ENCODE measurements at places on chromosomes 1 and 21.
A peak's percentile ranks its signal among the peaks of the same experiment; 100 is the strongest.

DNA sequence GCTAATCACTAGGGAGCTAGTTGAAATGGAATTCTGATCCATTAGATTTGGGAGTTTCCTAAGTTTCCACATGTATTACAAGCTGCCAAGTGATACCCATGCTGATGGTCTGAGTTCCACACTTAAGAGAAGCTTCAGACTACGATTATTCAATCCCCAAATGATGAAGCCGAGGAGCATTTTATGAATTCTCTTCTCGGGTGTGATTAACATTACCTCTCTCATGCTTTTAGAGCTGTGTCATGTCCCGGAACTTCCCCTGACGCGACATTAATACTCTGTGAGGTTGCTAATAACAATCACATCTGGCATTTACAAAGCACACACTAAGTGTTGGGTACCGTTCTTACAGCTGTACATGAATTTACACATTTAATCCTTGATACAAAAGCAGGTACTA lies 63.0 kb downstream of the KCNJ15 start:
- DNase-seq: no peak

- no peak for DNase-seq
Measured at GRCh38 chr21:43613755-43614638, 45.3 kb downstream of the HSF2BP start.

- no peak for DNase-seq
Measured at GRCh38 chr1:213017447-213018273, 2.0 kb upstream of the ANGEL2 start.

DNA sequence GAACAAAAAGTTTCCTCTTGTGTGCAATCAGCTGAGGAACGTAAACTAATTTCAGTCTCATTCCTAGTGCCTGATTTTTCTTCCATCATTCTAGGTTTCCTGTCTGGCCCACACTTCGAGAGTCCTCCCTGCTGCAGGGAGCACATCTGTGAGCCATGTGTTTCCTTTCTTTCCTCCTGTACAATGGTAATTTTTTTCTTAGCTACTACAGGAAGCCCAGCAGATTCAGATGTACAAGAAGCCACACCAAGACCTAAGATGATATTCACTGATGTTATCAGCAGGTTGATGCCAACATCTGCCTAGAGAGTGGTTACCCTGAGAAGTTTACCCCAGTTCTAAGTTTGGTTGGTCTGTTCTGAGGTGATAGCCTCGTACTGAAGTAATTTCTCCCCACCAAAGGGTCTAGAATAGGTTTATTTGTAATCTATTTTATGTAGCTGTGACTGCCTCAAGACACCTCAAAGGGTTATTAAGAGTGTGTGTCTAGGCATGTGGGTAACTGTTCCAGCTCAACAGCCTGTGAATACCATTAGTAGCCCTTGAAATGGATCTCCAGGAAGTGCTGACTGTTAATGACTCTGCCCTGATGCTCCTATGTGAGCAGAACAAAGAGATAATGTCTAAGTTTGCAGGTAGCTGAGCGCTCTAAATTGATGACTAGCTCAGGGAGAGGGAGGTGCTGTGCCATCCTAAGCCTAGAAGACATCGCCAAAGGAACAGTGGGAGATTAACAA lies 31.7 kb upstream of the CLDN14 start:
- DNase-seq: no peak

DNA sequence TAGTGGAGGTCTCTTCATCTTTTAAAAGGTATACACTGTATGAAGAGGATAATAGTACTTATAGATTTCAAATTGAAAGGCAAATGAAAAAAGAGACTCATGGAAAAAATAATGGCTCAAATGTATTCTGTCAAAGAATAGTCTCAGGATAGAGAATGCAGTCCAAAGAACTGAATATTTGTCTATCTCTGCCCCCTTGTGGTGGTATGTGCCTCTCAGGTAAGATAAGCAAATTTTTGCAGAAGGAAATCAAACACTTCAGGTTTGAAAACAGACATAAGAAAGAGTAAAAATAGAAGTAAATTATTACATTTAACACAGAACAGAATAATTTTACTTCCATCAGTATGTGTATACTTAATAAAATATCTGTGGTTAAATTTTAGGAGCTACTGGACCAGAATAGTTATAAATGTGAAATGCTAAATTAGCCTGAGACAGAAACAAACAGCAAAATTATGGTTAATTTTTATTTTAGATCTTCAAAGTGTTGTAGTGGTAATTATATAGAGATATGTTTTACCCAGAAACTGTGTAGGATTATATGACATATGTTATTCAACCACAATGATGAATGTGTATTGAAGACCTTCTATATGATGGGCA lies 164.4 kb upstream of the PALMD start:
- DNase-seq: peak; percentile 78

DNA sequence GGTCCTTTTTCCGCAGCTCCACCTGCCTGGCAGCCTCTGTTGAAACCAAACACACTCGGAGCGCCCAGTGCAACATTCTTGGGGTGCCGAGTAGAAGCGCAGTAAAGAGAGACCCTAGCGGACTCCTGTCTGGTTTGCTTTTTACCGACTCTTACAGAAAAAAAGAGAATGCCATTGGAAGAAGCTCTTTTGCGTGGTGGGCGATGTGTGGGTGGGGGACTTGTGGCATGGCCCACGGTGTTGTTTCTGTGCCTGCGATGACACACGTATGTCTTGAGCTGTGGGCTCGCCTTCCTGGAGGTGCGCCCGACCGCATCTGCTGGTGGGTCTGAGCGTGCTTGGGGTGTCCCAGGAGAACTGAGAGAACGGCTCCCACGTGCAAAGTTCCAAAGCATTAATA lies 7.3 kb upstream of the BARHL2 start:
- no peak for DNase-seq

DNA sequence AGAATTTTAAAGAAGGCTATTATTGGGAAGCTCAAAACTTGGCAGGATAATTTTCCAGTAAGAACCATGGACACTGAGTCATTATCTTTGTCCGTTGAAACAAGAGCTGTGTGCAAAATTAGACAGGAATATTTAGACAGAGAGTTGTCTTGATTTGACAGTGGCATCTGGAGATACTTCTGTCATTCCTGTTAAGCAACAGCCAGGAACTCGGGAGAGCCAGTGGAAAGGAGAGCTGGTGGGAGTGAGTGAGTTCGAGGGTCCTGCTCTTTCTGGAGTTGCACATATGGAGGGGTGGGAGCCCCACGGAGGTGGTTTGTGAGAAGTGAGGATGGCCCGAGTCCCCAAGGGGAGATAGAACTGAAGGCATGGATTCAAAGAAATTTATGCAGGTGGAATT lies 3.1 kb downstream of the COQ8A start:
- no peak for DNase-seq

GRCh38 chr21:41903559-41904351 lies 24.6 kb upstream of the PRDM15 start:
- no peak for DNase-seq

DNA sequence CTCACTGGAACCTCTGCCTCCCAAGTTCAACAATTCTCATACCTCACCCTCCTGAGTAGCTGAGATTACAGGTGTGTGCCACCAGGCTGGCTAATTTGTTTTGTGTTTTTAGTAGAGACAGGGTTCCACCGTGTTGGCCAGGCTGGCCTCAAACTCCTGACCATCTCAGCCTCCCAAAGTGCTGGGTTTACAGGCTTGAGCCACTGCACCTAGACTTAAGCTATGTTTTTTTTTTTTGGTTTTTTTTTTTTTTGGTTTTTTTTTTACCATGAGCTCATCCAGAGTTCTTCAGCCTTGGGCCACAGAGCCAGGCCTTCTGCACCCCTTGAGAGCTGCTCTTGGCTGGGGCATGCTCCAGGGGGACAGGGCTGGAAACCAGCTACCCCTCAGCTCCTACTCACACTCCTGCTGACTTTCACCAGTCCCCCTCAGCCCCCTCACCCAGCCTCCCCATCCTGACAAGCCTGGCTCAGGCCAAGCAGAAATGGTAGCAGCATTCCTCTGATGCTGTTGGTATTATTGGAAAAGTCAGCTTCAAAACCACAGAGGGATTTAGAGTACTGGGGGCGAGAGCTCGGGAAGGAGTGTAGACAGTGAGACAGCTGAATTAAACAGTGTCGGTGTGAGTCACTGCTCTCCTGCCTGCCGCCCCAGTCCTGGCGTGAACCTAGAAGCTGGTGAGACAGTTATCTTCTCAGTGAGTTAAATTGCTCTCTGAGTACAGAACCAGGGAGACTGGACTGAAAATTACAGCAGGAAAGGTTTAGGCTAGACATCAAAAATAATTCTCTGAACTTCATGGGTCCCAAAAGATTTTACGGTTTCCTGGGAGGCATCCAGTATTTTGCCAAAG lies 63.7 kb downstream of the NAV1 start:
- DNase-seq: no peak

DNA sequence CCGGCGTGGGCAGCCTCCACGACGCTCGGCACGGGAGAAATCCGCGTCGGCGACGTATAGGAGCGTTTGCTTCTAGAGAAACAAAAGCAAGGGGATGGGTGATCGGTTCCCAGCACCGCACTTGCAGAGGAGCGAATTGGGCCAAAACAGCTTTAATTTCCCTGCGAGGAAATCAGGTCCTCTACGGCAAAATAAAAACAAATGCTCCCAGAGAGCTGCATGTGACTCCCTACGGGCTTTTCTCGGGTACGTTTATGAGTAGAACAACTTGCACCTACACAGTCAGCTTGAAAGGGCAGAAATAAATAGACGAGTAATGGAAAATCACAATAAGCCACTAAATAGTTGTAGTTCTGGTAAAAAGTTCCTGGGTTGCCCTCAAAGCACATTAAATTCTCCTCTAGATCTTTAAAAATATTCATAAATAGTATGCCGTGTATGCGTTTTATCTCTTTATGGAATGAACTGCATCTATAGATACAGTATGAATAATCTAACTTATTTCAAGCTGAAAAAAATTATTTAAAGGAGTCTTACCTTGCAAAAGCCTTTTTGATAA lies 1.2 kb downstream of the NHLH2 start:
- no peak for DNase-seq

DNA sequence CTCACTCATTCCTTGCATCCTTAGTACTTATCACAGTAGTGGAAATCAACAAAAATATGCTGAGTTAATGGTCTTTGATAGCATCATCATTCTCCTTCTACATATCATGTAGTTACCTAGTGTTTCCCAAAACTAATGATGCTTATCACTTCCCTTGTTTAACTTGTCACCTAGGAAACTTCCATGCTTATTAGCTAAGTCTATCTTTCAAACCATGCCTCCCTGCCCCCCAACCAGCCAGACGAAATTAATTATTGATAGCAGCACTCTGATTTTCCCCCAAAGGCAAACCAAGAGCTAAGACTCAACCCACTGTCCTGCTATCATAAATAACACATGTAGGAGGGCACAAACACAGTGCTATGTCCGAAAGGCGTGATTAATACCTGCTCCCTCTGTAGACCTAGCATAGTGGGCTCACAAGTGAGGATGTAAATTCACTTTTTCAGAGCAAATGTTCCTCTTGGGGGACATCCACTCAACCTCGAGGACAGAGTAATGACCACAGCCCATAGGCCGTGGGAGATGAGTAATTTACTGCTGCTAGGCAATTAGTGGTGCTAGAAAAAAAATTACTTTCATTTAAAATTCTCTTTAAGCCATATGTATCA lies 25.8 kb upstream of the LPAR3 start:
- no peak for DNase-seq

GRCh38 chr1:206560007-206560716 lies 52.1 kb downstream of the EIF2D start:
- DNase-seq: no peak

DNA sequence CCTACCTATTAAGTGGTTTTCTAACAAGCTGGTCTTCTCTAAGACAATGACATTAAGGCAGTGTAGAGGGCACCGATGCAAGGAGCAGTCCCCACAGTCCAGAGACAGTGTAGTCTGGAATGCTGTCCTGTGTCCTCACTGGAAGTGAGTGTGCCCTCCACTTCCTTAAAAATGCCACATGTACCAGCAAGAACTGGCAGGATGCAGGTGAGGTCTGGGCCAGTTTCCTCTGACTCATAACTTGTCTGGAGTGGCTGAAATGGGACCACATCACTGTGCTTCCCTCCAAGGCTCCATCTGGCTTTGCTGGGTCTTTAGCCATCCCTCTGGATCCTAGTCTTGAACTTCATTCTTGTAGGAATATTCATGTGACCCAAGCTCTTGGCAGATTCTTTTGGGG lies 170.5 kb upstream of the KIAA0040 start:
- DNase-seq: no peak

DNA sequence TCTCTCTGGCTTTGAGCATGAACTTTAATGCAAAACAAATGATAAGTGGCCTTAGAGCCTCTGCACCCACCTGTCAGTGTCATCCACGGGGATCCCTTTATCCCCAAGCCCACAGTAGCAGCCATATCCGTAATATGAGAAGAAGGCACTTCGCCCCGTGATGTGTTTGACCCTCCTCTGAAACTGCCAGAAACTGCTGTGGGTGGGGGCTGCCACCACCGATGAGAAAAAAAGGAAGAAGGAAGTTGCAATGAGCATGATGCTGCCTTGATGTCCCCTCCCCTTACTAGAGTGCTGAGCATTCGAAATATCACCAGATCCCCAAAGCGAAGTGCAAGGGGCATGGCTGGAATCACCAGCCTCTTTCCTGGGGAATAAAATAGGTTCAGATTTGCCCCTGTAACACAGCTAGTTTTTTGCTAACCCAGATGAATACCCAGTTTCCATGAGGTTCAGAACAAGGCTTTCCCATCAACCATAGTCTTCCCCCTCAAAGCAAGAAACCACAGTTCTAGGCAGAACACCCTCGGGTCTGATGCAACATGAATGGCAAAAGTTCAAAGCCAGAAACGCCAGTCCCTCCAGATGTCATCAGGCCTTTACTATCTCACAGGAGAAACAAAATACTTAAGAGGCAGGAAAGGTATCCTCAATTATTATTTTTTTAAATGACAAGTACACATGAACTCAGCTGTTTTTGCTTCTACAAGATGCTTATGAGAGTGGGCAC lies 10.8 kb upstream of the UBXN10 start:
- DNase-seq: no peak

DNA sequence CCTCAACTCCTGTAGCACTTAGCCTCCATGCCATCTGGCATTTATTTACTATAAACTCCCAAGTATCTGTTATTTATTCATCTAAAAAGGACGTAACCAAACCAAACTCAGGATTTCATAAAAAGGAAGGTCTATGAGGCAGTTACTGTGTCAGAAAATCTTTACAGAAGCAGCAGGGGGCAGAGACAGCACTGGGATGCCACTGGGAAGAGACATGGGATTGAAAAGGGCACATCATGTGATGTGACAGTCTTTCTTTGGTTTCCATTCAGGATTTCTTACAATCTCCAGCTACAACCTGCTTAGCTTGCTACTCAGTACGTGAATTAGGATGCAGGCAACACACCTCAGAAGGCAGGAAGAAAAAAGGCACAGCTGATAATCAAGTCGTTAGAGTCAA lies 31.2 kb downstream of the SPRTN start:
- no peak for DNase-seq

DNA sequence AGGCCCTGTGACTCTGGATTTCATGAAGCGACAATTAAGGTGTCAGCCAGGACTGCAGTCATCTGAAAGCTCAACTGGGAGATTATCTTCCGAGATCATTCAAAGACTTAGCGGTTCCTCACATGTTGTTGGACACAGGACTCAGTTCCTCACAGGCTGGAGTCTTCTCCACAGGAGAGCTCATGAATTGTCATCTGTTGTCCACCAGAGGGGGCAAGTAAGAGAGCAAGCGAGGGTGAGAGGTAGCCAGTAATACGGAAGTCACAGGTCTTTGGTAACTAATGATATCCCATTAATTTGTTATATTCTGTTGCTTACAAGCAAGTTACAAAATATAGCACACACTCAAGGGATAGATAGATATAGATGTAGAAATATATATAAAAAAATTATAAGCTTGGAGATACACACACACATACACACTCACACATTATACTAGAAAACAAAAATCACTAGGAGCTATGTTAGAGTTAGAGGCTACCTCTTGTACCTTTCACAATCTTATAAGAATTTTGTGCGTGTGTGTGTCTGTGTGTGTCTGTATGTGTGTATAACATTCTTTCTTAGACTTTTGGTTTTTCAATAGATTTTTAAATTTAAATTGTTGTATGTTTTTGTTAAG lies 1695.3 kb downstream of the BRINP3 start:
- peak; percentile 4 for DNase-seq
